ENCODE measurements at places on chromosomes 11 and 22.
A peak's percentile ranks its signal among the peaks of the same experiment; 100 is the strongest.

DNA sequence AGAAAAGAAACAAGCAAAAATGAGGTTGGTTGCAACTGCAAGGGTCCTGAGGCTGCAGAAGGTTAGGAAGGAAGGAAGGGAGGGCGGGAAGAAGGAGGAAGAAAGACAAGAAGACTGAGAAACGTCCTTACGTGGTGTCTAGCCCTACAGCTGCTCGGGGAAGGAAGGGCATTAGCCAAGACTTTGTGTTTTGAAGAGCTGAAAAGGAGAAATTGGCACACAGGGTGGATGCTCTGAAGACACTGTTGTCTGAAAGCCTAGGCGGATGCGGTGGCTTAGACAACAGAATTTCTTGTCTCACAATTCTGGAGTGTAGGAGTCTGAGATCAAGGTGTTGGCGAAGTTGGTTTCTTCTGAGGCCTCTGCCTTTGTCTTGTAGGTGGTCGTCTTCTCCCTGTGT, 60.7 kb downstream of the MCM5 start:
- peak; percentile 54 for DNase-seq

GRCh38 chr11:67105964-67106363, 13.1 kb upstream of the KDM2A start:
- no peak for DNase-seq

- DNase-seq, result no peak
Observed at GRCh38 chr11:85750646-85751045, 60.3 kb downstream of the SYTL2 start.

DNA sequence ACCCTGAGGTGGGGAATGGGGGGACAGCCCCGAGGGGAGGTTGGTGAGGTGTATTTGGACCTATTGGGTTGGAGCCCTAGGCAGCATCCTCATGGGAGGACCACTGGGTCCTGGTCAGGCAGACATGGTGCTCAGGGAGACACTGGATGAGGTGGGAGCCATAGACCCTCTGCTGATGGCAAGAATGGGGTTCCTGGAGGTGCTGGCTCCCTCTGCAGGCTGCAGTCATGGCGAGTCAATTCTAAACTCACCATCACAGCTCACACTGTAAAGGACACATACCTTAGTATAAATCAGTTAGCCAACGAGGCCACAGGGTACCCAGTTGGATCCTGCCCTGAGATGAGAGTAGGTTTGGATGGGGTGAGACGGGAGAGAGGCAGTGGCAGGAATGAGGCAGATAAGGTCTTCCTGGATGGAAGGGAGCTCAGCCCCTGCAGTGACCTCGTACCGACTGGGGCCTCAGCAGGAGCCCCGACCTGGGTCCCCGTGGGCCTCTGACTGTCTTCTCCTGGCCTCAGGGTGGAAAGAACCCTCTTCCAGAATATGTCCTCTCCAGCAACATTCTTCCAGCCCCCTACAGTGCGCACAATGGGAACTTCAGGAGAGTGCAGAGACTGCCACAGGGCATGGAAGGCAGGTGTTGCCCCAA, 1.7 kb upstream of the GAB4 start:
- DNase-seq, result no peak

GRCh38 chr11:113331441-113331840, 17.1 kb downstream of the TTC12 start:
- DNase-seq, result no peak

DNA sequence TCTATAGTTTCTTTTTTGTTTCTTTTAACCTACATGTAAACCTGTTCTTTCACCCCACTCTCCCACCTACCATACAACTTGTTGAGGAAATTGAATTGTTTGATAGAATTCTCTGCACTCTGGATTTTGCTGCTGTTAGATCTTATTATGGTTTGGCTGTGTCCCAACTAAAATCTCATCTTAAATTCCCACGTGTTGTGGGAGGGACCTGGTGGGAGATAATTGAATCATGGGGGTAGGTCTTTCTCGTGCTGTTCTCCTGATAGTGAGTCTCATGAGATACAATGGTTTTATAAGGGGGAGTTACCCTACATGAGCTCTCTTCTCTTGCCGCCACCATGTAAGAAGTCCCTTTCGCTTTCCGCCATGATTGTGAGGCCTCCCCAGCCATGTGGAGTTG, 15.0 kb upstream of the PITPNB start:
- DNase-seq, result no peak

DNA sequence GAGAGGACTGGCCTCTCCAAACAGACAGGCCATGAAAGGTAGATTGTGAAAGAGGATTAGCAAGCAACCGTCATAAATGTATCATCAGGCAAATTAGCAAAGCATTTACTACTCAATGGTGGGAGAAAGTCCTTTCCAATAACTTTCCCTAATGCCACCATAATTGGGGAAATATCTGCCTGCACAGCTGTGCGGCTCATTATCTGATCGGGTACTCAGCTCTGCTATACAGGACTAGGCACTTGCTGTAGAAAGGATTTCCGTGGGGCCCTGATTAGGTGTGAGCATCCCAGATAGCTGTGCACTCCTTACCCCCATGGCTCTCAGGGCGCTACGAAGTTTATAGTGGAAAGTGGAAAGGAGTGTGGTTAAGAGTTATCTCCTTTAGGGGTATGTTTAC, 309.7 kb upstream of the PLET1 start:
- no peak for DNase-seq

DNA sequence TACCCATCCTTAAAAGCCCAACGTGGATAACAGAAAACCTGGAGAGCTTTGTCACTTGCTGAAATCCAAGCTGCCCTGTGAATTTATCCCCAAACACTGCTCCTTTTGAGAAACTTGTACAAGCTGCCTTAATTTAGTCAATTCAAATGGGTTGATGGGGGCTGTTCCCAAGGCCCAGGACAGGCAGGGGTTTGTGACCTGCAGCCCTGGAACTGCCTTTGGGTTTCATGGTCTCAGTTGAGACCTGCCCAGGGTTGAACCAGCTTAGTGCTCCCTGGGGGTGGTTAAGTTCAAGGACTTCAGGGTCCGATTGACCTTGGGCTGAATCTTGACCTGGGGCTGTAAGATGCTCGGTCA, 112.1 kb upstream of the OR4B1 start:
- no peak for DNase-seq

DNA sequence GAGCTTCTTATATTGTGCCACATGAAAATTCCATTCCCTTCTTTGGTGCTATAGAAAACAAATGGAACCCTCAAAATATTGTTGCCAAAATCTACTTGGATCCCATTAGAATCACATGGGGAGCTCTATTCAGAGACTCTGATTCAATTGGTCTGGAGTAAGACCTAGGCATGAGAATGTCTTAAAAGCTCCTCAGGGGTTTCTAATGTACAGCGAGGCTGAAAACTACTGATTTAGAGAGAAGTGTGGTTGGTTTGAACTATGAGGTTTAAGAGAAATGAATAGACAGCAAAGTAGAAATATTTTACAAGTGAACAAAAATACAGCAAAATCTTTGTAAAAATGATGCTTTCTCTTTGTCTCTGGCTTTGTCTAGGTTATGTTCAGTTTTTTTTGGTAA, 514.7 kb downstream of the CNTN5 start:
- DNase-seq, result no peak

DNA sequence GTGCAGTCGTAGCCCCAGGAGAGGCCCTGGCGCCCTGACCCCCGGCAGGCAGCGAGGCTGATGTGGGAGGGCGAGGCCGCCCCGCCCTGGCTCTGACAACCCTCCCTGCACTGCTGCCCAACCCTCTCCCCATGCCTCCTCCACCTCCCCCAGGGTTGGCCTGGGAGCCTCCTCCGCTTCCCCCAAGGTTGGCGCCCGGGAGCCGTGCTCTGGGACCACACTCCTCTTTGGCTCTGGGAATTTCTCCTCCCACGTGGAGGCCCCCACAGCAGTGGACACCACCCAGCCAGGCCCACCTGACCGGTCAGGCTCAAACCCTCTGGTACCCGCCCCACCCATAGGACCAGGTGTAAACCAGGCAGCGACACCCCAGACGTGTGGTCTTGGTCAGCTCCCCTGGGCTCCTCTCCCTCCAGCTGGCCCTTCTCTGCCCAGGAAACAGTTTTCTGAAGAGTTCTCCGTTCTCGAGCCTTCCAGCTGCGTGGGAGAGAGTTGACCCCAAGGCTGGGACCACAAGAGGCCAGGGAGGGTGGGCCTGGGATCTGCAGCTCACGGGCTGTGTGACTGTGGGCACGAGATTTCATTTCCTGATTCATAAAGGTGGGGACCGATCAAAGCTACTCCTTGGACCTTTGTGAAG, 39.5 kb upstream of the BRSK2 start:
- DNase-seq, result no peak

GRCh38 chr11:65918211-65919140, at the start of gene C11orf68:
TSS of gene C11orf68 (minus strand) at chr11:65919062. CDS start at chr11:65919031, 31 bp downstream.
- no peak for DNase-seq
